ENCODE measurements at places on chromosomes 2 and 18.

GRCh38 chr2:217443601-217444000 lies 559.2 kb downstream of the TNS1 start:
- no peak for DNase-seq

- no peak for DNase-seq
Measured at GRCh38 chr2:66448136-66448991, 13.4 kb downstream of the MEIS1 start.

DNA sequence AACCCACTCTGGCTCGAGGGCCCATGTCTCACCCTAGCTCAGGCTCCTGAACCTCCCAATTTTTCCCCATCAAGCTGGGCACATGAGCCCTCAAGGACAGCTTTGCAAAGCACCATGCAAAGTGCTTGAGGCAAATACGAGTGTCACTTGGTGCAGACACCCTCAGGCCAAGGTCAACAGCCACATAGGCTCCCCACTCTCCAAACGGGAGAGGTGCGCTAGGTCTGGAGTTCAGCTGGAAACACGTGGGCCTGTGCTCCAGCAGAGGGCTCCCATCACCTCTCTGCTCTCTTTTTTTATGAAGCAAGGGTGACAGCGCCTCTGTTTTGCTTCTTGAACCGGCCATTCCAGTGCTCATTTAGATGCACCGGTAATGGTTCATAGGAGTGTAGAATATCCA lies 11.9 kb upstream of the ARHGAP25 start:
- DNase-seq = no peak

DNA sequence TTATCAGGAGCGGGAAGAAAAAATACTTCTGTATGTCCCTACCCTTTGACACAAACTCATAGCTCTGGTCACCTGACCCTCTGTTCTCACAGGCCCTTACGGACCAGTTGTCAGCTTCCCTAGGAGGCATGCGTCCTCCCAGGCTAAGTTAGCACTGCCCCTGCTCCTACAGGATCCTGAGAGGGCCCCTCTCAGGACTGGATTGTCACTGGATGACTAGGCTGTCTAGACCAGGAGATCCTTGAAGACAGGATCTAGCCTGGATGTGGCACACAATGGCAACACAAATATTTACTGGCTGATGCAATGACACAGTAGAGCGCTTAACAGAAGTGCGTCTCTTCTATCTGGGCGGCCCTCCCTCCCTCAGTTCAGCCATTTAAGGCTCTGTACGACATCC lies 7.7 kb downstream of the FAM228A start:
- DNase-seq = no peak

DNA sequence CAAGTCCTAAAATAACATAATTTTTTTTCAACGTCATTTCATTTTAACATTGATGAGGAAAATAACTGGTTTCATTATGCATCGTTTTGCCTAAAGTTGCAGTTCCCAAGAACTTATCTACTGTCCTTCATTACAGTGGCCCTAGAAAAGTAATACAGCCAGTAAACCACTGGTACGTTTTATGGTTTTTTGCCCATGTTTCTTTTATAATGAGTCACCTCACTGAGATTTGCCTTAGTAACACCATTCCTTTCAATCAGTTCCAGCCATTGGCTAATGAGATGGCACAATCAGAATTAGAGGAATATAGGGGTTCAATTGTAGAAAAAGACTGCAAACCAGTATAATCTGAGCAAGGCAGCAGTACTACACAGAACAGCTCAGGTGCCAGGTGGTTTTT lies 422.6 kb upstream of the LYPD1 start:
- no peak for DNase-seq

GRCh38 chr18:23627321-23627720 lies 35.4 kb downstream of the ANKRD29 start:
- peak; percentile 24 for DNase-seq

GRCh38 chr2:9110346-9110884 lies 96.2 kb upstream of the ASAP2 start:
- no peak for DNase-seq

GRCh38 chr18:37299471-37300304 lies 265.9 kb downstream of the CELF4 start:
- DNase-seq = peak; percentile 94

DNA sequence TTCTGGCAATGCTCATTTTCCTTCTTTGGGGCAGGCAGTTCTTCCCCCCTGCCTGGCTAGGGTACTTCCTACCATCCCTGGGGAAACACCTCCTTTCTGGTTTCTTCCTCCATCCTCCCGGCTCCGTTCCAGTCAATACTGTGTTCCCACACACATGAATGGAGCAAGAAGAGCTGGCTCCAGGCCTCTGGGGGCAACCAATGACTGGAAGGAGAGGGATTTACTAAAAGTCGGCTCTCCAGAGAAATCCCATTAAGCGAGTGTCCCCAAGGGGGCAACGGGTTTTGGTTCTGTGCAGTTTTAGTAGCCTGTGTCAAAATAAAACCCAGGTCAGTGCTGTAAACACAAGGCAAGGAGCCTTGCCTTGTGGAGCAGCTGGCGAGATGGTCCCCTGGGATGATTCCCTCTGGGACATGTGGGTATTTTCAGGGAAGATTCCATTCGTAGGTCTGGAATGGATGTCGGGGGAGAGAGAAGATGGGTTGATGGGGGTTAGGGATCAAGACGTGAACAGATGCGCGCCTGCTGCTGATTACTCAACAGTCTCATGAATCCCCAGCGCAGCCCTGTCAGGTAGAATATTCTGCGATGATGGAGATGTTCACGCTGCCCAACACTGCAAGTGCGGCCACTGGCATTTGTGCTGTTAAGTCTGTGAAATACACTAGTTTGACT lies 32.0 kb downstream of the EMILIN2 start:
- DNase-seq = no peak

DNA sequence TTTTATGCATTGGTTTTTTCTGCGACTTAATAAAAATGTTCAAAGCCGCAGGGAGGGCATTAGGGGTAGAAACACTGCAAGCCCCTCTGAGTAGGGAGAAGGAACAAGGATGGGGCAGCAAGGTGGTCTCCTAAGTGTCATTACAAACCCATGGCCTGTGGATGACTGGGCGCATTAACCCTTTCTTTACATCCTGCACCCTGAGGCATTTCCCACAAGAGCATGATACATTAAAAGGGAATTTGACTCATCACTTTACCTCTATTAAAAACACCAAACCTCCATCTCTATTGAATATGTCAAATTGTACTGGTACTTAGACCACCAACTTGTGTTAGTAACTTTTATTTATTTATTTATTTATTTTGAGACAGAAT lies 112.5 kb downstream of the VIT start:
- no peak for DNase-seq

DNA sequence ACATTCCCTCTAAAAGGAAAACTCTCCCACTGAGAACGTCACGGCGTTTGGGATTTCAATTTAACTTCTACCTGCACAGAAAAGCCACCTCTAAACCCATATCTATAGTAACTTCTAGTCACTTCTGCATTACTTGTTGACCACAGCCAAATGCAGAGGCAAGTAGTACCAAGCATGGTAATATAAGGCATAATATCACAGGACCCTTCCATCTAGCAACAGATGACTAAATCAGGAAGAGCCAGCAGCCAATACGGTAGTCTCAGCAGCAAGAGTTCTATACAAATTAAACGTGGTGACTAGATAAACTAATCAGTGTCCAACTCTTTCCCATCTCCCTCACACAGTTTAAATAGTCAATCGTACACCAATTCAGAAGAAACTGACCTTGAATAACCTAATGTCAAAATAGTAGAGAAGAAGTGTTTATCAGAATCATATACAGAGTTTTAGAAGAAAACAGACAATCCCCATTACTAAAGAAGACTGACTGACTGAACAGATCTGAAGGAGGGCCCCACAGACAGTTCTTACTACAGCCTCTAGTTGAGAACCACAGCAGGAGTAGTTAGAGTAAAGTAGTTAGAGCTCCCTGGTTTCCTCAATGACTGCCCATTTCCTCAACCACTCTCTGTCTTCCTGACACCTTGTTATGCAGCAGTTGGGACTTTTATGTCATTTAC lies 30.0 kb downstream of the MEMO1 start:
- peak; percentile 63 for DNase-seq

DNA sequence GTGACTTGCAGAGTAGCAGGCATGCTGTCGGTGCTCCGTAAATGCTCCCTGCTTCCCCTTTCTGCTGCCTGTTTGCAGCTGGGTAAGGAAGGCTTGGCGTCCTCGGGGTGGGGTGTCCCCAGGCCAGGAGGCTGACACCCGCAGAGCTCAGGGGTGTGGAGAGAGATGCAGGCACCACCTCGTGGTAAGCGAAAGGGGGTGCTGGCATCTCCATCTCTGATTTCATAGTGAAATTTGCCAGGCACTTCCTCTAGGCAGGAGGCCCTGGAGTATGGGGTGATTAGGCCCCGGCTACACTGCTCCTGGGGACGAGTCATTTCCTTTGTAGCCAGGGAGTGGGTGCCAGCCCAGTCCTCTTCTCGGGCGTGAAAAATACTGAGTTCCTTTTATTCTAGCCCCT lies 160.4 kb downstream of the KLHL29 start:
- DNase-seq = peak; percentile 18

- no peak for DNase-seq
Measured at GRCh38 chr2:210477496-210477895, 937 bp upstream of the LANCL1 start.

GRCh38 chr18:39675368-39675767 lies 2109.8 kb upstream of the CELF4 start:
- DNase-seq = no peak

GRCh38 chr2:12717191-12718014 lies 667 bp downstream of the TRIB2 start:
- DNase-seq = peak; percentile 69

- no peak for DNase-seq
Measured at GRCh38 chr2:675051-675450, 2.2 kb downstream of the TMEM18 start.

- DNase-seq = no peak
Measured at GRCh38 chr2:215537611-215538010, 101.7 kb upstream of the FN1 start.

DNA sequence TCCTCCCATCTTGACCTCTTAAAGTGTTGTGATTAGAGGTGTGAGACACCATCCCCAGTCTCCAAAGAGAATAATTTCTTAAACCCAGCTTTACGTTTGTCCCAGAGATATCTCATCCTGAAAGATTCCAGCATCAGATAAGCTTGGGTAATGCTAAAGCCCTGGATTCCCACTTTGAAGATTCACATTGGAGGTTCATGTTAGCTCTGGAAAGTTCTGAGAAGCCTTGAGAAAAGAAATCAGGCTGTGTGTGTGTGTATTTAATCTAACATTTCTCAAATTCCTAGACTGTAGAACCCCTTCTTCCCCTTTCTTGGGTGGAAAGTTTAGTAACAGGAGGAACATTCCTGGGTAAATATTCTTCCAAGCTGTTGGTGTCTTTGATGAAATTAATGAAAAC lies 18.0 kb downstream of the ZNF532 start:
- DNase-seq = no peak

DNA sequence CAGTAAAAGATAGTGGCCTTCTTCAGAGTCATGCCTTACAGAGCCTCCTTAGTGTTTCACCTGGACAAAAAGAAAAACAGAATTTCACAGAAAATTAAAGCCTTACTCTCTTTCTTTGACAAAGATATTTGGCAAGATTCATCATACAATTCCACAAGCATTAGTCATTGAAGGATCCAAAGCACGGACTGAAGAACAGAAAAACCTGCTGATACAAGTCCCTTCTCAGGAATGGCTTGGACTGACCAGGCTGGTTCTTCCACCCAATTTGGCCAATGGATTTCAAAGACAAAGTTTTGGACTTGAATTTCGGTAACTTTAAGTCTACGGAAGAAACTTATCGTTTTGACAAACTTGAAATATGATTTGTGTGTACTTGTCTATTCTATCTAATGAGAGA lies 39.1 kb upstream of the GALNT3 start:
- no peak for DNase-seq

- DNase-seq = no peak
Measured at GRCh38 chr2:108446703-108447102, 2.3 kb upstream of the GCC2 start.

GRCh38 chr2:84782717-84783442 lies 98.0 kb downstream of the TRABD2A start:
- no peak for DNase-seq

DNA sequence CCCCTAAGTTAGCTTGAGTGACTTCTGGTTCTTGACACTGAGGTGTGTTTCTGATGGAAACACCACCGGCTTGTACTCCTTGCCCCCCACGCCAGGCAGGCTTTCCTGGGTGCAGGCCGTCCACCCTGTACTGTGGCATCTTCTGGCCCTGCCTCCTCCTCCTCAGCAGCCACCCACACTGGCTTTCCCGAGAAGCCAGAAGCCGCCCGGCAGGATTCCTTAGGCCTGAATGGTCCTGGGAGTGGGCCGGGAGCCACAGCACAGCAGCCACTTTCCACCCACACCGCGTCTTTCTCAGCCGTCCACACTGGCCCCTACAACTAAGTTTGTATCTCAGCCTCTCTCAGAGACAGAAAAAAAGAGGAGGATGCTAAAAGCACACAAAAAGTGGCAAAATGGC lies 2.1 kb upstream of the HSBP1L1 start:
- DNase-seq = no peak

- peak; percentile 33 for DNase-seq
Measured at GRCh38 chr18:77131652-77132368, 773 bp downstream of the MBP start.

DNA sequence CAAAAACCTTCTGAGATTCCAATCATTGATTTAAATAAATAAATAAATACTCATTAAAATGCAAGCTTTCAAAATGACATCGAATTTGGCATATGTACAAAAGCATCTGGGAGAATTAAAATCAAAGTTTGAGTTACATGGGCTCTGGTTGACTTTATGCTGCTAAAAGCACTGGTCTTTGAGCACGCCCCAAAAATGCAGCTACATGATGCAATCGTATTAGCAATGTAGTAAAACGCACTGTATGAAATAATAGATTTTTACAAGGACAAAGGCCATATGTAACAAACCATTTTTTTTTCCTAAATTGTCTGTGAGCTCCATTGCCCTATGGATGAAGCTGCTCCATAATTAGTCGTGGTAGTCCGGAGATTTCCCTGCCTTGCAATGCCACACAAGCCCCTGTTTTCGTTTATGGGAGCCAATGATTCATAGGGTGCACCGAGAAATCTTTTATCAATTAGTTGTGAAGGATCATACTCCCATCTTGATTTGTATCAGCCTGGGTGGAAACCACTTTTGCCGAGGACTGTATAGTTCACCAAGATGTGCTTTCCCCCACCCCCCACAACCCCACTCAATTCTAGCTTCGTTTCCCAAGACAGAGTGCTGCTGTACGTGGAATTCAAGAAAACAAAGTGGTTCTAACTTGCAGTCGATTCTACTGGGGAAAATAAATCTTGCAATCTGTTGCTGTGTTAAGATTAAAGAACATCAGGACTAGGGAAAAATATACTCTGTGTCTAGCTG lies 268.4 kb downstream of the IRS1 start:
- DNase-seq = no peak

GRCh38 chr2:191158747-191159146 lies 8.0 kb upstream of the STAT4 start:
- no peak for DNase-seq

GRCh38 chr2:215831296-215831913 lies 181.9 kb downstream of the MREG start:
- no peak for DNase-seq

DNA sequence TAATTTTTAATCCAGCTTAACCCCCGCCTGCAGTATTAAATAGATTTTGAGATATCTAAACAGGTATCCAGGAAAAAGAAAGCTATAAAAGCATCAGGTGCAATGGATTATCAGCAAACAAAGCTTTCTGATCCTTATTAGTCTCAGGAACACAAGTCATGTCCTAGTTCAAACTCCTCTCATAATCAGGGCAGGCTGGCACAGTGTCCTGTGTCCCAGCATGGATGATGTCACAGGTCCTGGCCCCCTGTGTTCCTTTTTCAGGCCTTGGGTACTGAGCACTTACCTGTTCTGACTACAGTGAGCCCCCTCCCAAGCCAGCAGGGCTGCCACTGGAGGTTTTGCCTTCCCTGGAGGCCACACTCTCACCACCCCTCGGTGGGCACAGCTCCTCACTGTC lies 19.5 kb upstream of the MRO start:
- no peak for DNase-seq

Measured in lung microvascular endothelial cell (primary cell).